ENCODE measurements at places on chromosomes 2 and 18.

- DNase-seq: no peak
Observed at GRCh38 chr2:33505966-33506365, 29.5 kb downstream of the RASGRP3 start.

- DNase-seq: no peak
Observed at GRCh38 chr2:177708106-177708505, 315.5 kb downstream of the AGPS start.

GRCh38 chr2:133863106-133863800 lies 295.0 kb upstream of the NCKAP5 start:
- DNase-seq: no peak

GRCh38 chr2:11867926-11868325 lies 121.5 kb downstream of the LPIN1 start:
- DNase-seq: no peak

- DNase-seq: no peak
Observed at GRCh38 chr18:13889671-13890070, 25.7 kb downstream of the MC2R start.

GRCh38 chr2:157076526-157077161 lies 180.9 kb upstream of the GALNT5 start:
- DNase-seq: no peak

Measured in C1 segment of cervical spinal cord (tissue), 14 donors.